DND-41 (cell line): ENCODE measurements at places on chromosomes 4 and X.

DNA sequence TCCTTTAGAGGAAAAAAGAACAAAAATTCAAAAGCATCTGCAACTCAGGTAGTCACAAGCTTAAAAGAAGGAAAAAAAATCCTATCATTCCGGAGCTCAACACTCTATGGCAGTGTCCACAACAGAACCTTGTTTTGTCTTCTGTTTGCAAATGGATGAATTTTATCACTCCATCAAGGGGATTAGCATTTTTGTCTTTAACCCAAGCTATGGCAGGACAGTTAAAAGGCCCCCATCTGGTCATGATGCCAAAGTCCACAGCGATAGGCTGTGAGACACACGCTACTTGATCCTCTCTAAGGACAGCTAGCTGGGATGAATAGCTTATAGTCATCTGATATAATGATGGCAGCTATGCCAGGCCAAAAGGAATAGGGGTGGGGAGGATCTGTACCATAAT lies 16.6 kb downstream of the AMER1 start:
- no peak for DNase-seq

- no peak for DNase-seq
Observed at GRCh38 chrX:30301208-30301607, 8.0 kb downstream of the NR0B1 start.

- DNase-seq, result peak; percentile 4
Observed at GRCh38 chrX:17987783-17988182, 126.7 kb upstream of the RAI2 start.

DNA sequence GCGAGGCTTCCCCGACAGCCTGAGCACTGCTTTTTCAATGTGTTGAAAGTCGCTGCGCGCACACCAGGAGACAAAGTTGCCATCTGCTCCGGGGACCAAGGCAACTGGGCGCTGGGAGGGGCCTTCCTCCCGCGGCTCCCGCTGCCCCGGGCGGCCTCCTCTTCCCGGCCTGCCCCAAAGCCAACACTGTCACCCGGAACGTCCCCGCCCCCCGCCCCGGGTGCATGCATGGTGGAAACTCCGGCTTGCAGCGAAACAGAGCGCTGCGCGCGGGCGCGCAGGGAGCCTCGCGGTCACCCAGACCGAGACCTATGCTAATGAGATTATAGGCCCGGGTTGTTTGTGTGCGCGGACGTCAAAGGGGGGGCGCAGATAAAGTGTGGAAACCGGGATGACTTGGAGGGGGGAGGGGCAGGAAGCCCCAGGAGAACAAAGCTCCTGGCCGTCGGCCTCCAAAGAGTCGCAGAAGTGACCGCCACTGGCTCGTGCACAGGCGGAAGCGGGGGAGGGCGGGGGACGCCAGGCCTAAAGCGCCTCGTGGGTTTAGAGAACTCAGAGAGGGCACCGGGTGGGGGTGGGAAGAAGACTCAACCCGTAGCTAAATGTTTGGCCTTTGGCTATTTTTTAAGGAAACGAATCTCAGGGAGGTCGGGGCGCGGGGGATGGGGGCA lies 88.8 kb downstream of the BCOR start:
- no peak for DNase-seq

DNA sequence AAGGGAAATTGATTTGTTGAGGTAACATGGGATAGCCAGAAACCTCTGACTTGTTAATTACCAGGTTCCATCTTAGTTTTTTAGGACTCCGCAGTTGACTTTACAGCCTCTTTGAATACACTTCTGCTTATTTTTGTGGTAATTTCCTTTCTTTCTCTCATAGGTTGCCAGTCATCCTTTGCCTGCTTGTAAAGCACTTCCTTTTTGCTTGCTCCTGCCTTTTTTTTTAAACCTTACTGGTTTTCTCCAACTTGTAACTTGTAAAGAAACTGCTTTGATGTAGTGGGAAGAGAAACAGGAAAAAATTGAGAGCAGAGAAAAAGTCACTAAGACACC lies 2.6 kb downstream of the PGK1 start:
- DNase-seq, result no peak

DNA sequence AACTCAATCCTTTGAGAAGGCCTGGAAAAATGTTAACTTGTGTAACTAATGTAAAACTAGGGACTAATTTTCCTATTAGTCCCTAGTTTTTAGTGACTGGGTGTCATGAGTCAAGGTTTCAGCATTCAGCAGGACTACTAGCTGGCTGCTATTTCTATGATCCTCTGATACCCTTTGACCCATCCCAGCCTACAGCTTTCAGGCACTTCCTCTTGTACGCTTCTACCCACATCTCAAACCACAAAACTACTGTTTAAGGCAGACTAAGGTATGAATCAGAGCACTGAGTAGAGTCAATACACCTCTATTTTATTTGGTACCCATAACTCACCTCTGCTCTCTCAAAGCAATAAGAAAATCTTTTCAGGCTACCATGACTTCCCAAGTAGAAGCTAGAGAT lies 809.6 kb downstream of the PDHA2 start:
- peak; percentile 65 for DNase-seq

- no peak for DNase-seq
Observed at GRCh38 chr4:158778712-158779111, 9.9 kb downstream of the FNIP2 start.

GRCh38 chrX:100721328-100721727 lies 10.6 kb downstream of the SYTL4 start:
- no peak for DNase-seq

DNA sequence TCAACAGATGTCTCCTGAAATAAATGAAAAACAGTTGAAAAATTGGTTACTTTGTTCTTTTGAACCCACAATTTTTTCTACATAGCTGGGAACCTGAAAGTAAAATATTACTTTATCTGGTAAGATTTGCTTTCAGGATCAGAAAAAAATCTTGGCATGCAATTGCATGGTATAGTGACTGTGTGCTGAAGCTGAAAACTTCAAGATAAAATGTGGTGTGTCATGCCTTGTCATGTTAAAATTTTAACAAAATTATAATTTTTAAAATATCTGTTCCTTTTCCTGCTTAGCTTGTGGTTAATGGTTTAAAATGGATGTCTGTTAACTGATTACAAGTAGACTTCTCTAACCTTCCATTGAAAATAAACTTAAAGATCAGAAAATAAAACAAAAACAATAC lies 904.8 kb downstream of the PDHA2 start:
- DNase-seq, result no peak

DNA sequence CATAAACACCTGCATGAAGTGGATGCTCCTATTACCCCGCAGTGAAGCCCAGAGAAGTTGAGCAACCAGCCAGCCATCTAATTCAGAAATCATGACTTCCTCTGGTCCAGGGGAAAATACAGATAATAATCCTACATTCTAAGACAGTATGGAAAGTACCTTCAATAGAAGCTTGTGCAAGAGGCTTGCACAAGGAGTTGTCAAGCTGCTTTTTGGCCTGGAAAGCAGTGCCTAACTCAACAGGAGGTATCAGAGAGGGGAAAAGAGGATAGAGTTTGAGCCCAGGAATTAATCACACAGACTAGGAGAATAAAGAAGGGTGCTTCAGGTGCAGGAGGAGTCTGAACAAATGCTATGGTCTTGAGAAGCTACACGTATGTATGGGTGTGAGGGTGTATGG lies 26.7 kb downstream of the TMEM192 start:
- DNase-seq, result no peak

- DNase-seq, result no peak
Observed at GRCh38 chr4:141132072-141132708, 1.1 kb downstream of the RNF150 start.

DNA sequence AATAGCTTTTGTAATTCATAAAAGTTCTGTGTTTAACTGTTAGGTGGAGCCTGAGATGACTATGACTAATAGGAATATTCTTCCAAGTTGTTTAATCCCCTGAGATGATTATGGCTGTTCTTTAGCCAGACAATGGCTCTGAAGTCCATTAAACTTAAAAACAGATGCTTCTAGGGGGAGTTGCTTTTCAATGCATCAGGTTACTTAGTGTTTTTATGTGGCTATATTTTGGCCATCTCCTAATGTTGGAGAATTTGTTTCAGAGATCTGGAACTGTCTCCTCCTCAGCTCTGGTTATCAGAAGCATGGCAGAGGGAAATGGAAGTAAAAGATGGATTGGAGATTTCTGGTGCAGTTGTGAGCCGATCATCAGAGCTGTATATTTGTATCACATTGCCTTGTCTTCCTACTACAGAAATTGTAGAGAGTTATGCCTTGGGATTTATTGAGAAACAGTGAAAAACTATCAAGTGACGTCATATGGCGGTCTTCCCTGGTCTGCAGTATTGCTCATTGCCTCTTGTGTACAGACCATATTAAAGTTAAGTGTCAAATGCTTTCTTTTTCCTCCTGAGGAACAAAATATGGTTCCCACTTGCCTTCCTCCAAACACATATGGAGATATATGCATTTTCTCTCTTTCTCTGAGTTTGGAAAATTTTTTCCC lies 29.8 kb downstream of the SGMS2 start:
- no peak for DNase-seq

DNA sequence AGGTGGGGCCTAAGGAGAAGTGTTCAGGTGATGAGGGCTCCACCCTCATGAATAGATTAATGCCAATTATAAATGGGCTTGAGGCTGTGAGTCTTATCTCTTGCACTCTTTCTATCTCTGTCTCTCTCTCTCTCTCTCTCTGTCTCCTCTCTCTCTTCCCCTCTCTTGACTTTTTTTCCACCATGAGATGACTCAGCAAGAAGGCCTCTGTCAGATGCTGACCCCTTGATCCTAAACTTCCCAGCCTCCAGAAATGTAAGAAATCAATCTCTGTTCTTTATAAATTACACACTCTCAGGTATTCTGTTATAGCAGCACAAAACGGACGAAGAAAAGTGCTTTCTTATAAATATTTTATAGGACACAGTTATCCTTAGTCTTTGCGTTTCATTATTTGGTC lies 184.9 kb upstream of the PCDH7 start:
- no peak for DNase-seq

GRCh38 chr4:8879574-8879973 lies 7.9 kb upstream of the HMX1 start:
- no peak for DNase-seq

DNA sequence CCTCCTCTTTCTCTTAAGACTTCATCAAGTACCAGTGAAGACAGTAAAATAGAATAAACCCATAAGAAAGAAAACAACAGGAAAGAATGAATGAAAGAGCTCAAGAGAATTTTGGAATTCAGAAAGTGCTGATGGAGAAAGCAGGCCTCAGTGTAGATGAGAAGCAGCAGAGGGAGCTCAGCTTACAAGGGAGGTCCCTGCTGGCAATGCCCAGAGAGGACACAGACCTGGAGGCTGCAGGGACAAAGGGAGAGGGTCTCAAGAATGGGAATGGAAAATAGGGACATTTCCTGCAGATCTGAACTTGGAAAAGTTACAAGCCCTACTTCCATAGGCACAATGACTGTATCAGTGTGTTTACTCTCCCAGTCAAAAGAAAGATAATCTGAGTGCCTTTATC lies 64.5 kb upstream of the MAGEA10 start:
- no peak for DNase-seq

- no peak for DNase-seq
Observed at GRCh38 chr4:55546506-55546755, 278 bp downstream of the CLOCK start.

GRCh38 chr4:154082760-154083535 lies 294.1 kb upstream of the SFRP2 start:
- peak; percentile 24 for DNase-seq

GRCh38 chr4:23125118-23125517 lies 432.4 kb downstream of the GBA3 start:
- DNase-seq, result no peak

DNA sequence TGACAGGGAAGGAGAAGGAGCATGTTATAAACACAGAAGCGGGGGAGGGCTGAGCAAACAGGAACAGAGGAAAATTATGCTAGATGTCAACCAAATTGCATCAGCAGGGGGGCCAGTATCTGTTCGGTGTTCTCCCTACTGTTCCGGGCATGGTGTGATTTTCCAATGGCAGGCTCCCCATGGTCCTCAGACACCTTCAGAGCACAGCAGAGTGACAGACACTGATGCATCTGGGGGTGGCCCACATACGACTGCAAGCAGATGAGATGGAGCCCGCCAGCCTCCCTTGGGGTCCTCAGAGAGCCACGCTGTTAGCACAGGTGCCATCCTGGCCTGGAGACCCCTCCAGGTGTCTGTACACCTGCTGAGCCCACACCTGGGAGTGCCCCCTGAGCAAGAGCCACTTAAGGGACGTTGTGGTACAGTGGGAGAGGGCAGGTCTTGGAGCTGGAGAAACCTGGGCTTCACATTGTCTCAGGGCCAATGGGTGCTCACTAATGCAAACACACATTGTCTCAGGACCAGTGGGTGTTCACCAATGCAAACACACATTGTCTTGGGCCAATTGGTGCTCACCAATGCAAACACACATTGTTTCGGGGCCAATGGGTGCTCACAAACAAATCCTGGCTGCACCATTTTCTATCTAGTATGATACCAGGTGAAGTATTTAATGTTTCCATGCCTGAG lies 95.4 kb downstream of the SLC2A9 start:
- no peak for DNase-seq

DNA sequence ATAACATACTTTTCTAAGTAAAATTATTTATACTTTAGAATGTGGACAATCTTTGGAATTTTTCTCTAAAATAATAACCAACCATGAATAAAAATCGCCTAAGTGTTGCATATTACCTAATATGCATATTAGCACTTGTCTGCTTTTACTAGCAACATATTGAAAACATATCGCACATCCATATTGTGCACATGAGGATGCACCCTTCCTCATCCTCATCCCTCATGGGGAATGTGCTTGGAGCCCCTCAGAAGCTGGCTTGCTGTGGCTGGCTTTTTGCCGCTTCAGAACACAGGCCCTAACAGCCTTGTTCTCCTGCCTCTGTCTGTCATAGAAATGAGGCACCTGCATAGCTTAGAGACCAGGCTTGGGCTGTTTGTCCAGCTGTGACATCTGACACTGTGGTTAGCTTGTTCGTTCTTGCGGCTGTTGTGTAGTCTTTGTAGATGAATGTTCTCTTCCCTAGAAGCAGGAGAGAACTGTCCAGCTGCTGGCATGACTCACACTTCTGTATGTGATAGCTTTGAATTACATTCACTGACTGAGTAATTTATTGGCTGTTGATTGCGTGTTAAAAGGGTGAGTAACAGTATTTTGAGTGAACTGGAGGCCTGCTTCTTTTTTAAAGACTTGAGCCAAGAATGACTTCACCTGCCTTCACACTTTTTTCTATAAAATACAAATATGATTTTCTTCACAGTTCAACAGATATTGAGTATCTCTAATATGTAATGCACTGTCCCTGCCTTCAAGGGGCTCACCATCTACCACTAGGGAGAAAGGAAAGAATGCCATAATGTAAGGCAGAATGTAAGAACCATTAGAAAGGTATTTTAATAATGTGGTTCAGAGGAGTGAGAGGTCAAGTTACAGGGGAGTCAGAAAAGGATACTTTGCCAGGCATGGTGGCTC lies 81.9 kb downstream of the HMGB2 start:
- peak; percentile 94 for DNase-seq
